ENCODE measurements at places on chromosomes 7 and 10.

DNA sequence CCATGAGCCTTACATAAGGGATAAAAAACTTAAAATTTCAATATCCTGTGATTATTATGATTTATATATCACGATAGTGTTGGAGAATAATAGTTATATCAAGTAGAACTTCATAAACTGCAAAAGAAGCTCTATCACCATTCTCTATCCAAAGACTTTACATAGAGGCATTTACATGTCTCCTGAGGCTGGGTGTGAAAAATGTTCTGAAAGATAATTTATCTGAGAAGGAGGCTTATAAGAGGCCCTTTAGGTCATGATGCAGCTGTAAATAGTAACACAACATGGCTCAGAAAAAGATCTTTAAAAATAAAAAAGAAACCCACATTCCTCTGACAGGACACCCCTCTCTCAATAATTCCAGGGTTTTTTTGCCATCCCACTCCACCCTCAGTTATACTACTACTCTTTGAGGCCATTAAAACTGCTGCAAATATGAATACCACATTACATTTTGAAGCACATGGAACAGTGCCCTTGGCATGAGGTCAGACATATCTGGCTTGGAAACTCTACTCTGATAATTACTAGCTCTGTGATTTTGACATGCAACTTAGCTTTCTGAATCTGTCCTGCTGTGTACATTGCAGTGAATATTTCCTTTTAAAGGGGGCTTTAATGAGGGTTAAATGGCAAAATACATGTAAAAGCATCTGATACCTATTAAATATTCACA is 55.5 kb downstream of the SLC16A12 start:
- no peaks in the 10 kb centered on the region for H3K36me3 ChIP-seq
- no peaks in the 10 kb centered on the region for H3K4me1 ChIP-seq
- no peak for DNase-seq
- no peak overlapping the region for H3K27ac ChIP-seq
- peaks cover 17% of the 10 kb centered on the region for H3K27me3 ChIP-seq
- H3K4me3 ChIP-seq, result no peak overlapping the region

GRCh38 chr10:89165923-89166322 is 41.2 kb downstream of the CH25H start:
- no peak overlapping the region for H3K27ac ChIP-seq
- no peak overlapping the region for H3K4me3 ChIP-seq
- DNase-seq, result no peak

- no peaks in the 10 kb centered on the region for H3K27me3 ChIP-seq
- H3K4me3 ChIP-seq, result no peak overlapping the region
- no peak for DNase-seq
- no peaks in the 10 kb centered on the region for H3K36me3 ChIP-seq
- H3K4me1 ChIP-seq, result no peaks in the 10 kb centered on the region
Observed at GRCh38 chr7:71198391-71198790, 66.4 kb downstream of the GALNT17 start.

DNA sequence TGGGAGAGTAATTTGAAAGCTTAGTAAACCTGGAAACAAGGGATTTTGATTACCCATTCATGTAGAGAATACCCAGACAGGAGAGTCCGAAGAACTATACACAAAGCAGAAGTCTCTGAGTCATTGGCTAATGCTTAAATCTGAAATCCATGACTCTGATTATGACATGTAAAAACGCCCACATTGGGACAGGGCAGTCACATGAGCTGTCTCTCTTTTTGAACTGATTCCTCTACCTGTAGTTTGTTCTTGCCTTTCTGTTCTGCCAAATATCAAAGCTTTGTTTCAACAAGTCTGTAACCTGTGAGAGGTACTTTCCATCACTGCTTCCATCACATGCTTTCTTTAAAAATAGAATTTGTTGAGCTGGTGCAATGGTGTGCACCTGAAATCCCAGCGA is 4.3 kb upstream of the GPNMB start:
- no peak overlapping the region for H3K4me3 ChIP-seq
- peaks cover 13% of the 10 kb centered on the region for H3K27me3 ChIP-seq
- no peaks in the 10 kb centered on the region for H3K4me1 ChIP-seq
- H3K27ac ChIP-seq, result no peak overlapping the region

DNA sequence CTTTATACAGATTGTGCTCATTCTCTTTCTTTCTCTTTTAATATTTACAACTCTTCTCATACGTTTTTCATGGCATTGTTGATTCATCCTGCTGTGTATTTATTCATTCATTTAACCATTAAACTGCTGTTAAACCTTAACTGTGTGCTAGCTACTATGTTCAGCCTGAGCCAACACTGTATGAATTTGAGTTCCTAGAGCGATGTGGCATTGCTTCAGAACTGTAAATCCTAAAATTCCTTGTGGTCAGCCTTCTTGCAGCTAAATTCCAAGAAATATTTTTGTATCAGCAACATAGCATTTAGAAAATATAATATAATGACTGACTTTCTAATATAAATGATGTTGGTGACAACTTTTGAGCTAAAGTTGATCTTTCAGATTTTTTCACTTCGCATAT is 184.7 kb upstream of the FZD1 start:
- H3K4me1 ChIP-seq, result no peaks in the 10 kb centered on the region
- no peak overlapping the region for H3K4me3 ChIP-seq
- H3K36me3 ChIP-seq, result no peaks in the 10 kb centered on the region
- no peak overlapping the region for H3K27ac ChIP-seq
- H3K27me3 ChIP-seq, result no peaks in the 10 kb centered on the region

- no peak for DNase-seq
- H3K36me3 ChIP-seq, result no peaks in the 10 kb centered on the region
- H3K27me3 ChIP-seq, result peaks cover 3% of the 10 kb centered on the region
- H3K4me3 ChIP-seq, result no peak overlapping the region
Observed at GRCh38 chr10:78528749-78529204, 495.1 kb downstream of the RPS24 start.

DNA sequence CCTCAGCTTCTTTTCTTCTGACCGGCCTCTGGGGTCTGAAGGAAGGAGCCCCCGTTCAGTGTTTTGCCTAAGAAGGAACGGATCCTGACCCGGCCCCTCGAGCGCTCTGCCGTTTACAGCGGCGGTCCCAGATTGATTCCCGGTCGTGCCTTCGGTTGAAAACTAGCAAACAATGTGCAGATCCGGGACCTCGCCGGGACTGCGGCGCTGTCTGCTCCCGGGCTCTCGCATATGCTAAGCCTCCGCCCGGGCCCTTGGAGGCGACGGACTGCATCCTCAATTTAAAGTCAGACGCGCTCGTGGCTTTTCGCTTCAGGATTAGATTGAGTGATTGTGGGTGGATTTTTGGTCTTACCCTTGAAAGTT is 559 bp downstream of the DBF4 start:
- H3K4me3 ChIP-seq, result peak overlapping the region; percentile 86
- no peaks in the 10 kb centered on the region for H3K27me3 ChIP-seq
- peaks cover 57% of the 10 kb centered on the region for H3K4me1 ChIP-seq
- peaks cover 56% of the 10 kb centered on the region for H3K36me3 ChIP-seq

GRCh38 chr7:114802632-114803031 is 119.3 kb upstream of the MDFIC start:
- H3K4me1 ChIP-seq, result no peaks in the 10 kb centered on the region
- no peaks in the 10 kb centered on the region for H3K36me3 ChIP-seq
- no peak overlapping the region for H3K4me3 ChIP-seq
- H3K27me3 ChIP-seq, result no peaks in the 10 kb centered on the region

DNA sequence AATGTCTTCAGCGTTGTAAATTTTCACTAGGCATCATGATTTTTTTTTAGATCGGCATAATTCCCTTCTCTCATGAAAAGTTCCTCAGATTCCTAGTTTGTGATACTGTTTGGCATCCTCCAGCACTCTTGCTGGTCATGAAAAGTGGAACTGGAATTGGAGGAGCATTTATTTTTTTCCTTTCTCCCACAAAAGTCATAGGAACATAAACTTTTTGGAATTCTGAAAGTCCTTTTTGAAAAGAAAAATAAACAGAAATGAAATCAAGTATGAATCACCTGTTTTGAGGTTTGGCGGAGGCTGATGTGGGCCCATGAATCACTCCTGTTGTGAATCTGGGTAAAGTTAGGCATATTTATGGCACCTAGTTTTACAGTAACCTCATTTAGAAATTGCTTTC is 17.7 kb downstream of the CACNB2 start:
- H3K4me1 ChIP-seq, result no peaks in the 10 kb centered on the region
- no peaks in the 10 kb centered on the region for H3K27me3 ChIP-seq
- no peak overlapping the region for H3K27ac ChIP-seq

GRCh38 chr7:99623091-99623693 is 6.4 kb downstream of the ZSCAN25 start:
- peaks cover 97% of the 10 kb centered on the region for H3K36me3 ChIP-seq
- no peak for DNase-seq
- H3K4me3 ChIP-seq, result peak overlapping the region; percentile 53
- peaks cover 81% of the 10 kb centered on the region for H3K4me1 ChIP-seq

GRCh38 chr7:148327379-148327778 is 263.2 kb upstream of the C7orf33 start:
- H3K27ac ChIP-seq, result no peak overlapping the region
- no peak overlapping the region for H3K4me3 ChIP-seq
- H3K36me3 ChIP-seq, result no peaks in the 10 kb centered on the region
- DNase-seq, result no peak
- H3K27me3 ChIP-seq, result no peaks in the 10 kb centered on the region

DNA sequence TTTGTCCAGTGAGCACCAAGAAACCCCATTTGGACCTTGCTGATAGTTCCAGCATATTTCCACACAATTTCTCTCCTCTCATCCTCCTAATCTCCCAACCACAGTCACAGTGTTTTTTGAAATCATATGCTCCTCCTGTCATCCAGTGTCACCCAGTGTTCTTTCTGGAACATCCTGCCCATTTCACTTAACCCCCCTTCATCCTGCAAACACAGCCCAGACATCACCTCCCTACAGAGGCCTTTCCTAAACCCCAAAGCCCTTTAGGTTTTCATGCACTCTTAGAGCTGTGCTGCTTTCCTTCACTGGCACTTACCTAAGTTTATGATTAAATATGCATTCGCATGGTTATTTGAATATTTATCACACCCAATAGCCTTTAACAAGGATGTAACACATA is 1158.0 kb upstream of the C7orf33 start:
- H3K4me1 ChIP-seq, result no peaks in the 10 kb centered on the region
- no peak overlapping the region for H3K27ac ChIP-seq
- H3K27me3 ChIP-seq, result no peaks in the 10 kb centered on the region
- no peaks in the 10 kb centered on the region for H3K36me3 ChIP-seq
- no peak for DNase-seq
- H3K4me3 ChIP-seq, result no peak overlapping the region

DNA sequence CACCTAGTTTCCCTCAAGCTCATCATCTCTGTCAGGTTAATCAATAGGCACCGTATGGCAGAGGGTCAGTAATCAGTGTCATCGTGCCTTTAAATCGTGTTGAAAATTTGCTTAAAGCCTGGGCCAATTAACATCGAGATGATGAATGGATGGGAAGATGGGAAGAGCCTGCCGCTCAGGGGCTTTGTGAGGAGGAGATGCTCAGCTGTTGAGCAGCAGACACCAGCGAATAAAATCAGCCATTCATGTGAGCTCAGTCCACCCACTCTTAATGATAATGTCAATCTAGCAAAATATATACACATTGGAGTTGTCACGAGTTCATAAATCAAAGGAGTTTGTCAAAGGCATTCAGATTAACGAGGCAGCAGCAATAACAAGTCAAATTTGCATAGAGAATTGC is 97.7 kb downstream of the BTRC start:
- H3K4me3 ChIP-seq, result no peak overlapping the region
- H3K27me3 ChIP-seq, result no peaks in the 10 kb centered on the region
- no peak overlapping the region for H3K27ac ChIP-seq

GRCh38 chr10:5947471-5948207 is 29.7 kb downstream of the IL15RA start:
- no peaks in the 10 kb centered on the region for H3K4me1 ChIP-seq
- no peaks in the 10 kb centered on the region for H3K36me3 ChIP-seq
- H3K4me3 ChIP-seq, result no peak overlapping the region
- H3K27me3 ChIP-seq, result no peaks in the 10 kb centered on the region

DNA sequence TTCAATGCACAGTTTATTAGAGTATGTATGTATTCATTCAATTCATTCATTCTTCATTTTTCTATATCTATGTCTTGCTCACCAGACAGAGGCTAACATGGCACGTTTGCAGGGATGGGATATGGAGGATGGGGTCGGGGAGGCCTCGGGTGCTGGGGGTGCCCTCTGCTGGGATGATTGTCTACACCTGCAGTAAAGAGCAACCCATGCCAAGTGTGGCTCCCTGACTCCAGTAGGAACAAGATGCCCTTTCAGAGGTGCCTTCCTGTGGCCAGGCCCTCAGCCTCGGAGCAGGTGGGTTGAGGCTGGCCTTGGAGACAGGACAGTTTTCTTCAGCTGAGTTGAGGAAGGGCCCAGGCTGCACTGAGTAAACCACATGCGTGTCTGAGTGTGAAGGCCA is 157.2 kb downstream of the SH2D4B start:
- H3K27ac ChIP-seq, result no peak overlapping the region
- DNase-seq, result no peak
- peaks cover 5% of the 10 kb centered on the region for H3K27me3 ChIP-seq
- H3K4me3 ChIP-seq, result no peak overlapping the region

GRCh38 chr7:142459551-142459963 is 201.7 kb upstream of the PRSS58 start:
- no peaks in the 10 kb centered on the region for H3K27me3 ChIP-seq
- DNase-seq, result peak; percentile 74
- no peaks in the 10 kb centered on the region for H3K36me3 ChIP-seq
- peaks cover 99% of the 10 kb centered on the region for H3K4me1 ChIP-seq
- H3K27ac ChIP-seq, result peak overlapping the region; percentile 100
- H3K4me3 ChIP-seq, result no peak overlapping the region

DNA sequence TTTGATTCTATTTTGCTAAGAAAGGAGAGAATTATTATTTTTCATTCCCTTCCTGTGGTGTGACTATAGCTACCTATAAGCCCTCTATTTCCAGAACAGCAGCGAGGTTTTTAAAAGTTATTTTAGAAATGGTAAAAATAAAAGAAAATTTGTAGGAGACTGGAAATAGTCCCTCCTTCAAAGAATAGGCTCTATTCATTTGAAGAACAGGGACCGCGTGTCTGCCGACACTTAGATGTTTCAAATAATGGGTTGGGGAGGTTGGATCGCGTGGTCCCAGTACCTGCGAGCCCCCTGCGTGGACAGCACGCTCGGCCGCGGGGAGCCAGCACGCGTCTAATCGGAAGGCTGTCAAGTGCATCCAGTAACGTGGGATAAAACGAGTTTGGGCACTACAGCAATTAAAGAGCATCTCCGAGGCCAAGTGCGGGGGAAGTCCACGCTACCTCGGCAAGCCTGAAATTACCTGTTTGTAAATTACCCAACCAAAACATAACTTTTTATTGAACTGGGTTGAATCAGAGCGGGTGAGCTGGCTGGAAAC is 1.0 kb downstream of the CACNA2D1 start:
- no peaks in the 10 kb centered on the region for H3K4me1 ChIP-seq
- H3K27ac ChIP-seq, result no peak overlapping the region
- no peaks in the 10 kb centered on the region for H3K27me3 ChIP-seq
- DNase-seq, result no peak
